Stimulated activated CD4-positive, alpha-beta T cell treated with anti-CD3 and anti-CD28 coated beads, Interleukin-15, amount 100 ng/mL, for 1 hour (primary cell): ENCODE measurements at places on chromosomes 3 and 15.

DNA sequence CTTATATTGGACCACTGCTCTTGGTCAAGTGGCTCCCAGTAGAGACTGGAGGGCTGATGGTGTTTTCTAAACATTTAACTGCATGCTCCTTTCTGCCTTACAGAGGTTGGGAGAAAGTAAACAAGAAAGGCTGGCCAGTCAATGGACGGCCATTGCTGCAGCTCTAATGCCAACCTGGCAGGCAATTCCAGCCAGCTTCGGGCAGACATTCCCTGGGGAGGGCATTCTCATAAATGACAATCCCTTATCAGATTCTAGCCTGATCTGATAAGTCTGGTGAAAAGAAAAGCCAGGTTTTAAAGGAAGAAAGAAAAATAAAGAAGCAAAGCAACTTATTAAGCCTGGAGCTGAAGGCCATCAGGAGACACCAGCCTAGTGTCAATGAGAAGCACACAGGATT lies 60.7 kb downstream of the FRMD4B start:
- no peak for DNase-seq

DNA sequence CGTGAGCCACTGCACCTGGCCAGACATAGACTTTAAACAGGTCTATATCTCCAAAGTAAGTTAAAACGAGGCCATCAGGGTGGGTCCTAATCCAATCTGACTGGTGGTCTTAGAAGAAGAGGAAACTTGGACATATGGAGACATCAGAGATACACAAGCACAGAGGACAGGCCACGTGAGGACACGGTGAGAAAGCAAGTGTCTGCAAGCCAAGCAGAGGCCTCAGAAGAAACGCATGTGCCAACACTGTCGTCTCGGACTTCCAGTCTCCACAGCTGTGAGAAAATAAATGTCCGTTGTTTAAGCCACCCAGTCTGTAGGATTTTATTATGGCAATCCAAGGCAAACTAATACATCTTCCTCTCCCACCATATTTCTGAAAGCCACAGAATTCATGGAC lies 43.9 kb downstream of the MRPL46 start:
- no peak for DNase-seq

- no peak for DNase-seq
Observed at GRCh38 chr3:127735767-127736693, 63.3 kb downstream of the ABTB1 start.

- DNase-seq = no peak
Observed at GRCh38 chr3:139295040-139295439, 48.8 kb upstream of the MRPS22 start.

- DNase-seq = no peak
Observed at GRCh38 chr3:95049841-95050240, 987.0 kb downstream of the NSUN3 start.

- no peak for DNase-seq
Observed at GRCh38 chr3:177751770-177752169, 554.5 kb upstream of the TBL1XR1 start.

GRCh38 chr3:139455206-139455605 lies 21.1 kb downstream of the RBP2 start:
- DNase-seq = no peak

- DNase-seq = no peak
Observed at GRCh38 chr15:48437178-48437577, 105.9 kb downstream of the DUT start.

DNA sequence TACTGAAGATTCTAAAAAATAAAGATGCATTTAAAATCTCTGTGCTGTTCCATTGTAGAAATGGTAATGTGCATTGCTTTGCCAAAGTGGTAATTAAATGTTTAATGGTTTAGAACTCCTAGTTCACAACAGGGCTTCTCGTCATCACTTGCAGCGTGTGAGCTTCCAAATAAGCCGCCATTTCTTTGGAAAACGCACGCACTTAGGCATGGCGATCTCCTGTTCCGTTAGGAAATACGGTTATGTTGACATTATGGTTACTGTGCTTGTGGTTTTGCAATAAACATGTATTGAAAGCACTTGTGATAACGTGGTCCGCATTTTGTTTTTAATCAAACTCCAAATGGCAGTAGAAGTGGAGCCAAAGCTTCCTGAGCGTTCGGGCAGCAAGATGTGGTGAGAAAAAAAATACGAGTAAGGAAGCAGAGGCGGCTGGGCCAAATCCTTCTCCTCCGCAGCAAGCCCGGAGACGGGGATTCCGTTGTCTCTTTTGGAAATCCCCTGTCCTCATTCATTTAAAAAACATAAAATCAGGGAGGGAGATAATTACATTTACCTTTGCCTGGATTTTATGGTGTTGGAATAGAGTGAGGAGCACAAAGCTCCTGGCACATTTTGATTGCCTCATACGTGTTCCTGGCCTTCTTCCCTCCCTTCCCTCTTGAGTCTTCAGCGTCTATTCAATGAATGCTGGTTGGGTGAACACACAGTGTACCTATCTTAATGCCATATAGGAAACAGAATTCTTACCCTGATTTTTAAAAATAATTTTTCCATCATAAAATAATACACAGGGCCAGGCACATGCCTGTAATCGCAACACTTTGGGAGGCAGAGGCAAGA lies 97.5 kb downstream of the SLC49A4 start:
- DNase-seq = no peak

DNA sequence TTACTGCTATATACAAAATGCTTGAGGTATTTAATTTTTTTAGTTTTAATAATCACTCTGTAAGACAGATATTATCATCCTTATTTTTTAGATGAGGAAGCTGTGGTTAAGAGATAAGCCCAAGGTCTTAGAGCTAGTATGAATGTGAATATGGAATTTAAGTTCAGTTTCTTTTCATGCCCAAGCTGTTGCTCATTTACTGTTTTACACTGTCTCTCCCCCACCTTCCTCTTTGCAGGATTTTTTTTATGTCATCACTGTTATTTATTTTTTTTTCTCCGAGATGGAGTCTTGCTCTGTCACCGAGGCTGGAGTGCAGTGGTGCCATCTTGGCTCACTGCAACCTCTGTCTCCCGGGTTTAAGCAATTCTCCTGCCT lies 22.5 kb downstream of the MAP2K5 start:
- DNase-seq = no peak

DNA sequence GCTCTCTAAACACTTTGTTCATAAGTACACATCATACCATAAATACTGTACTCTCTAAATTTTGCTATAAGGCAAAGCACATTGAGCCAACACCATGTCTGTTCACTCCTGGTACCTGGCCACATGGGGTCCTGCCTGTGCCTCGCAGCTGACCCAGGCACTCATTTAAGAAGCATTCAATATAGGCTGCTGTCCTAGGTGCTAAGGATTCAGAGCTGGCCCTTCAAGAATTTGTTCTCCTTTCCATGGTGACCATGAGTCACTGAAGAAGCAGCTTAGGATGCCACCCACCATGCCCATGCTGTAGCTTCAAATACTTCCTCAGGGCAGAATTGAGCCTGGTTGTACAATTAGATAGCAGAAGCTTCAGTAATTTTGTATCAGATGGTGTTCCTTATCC lies 119.2 kb upstream of the ZBED2 start:
- no peak for DNase-seq

DNA sequence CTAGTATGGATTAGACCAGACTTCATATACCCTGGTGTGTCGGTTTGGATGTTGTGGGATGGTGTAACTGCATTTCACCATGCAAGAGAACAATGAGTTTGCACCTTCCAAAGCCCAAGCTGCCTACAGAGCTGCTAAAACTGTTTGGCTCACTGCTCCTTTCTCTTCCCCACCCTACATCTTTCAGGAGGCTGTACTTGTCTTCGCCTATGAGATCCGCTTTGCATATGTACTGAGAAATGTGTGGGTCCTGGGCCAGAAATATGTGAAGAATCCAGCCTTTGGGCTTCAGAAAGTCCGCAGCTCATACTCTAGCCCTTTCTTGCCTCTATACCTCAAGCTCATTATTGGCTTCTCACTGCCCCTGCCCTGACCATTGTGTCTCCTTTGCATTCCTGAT lies 1060.0 kb downstream of the NTRK3 start:
- DNase-seq = no peak

GRCh38 chr3:89264037-89264560 lies 156.7 kb downstream of the EPHA3 start:
- DNase-seq = no peak

GRCh38 chr15:60419753-60420152 lies 22.0 kb upstream of the ANXA2 start:
- DNase-seq = no peak

- DNase-seq = no peak
Observed at GRCh38 chr3:170414202-170414663, 4.4 kb upstream of the CLDN11 start.

DNA sequence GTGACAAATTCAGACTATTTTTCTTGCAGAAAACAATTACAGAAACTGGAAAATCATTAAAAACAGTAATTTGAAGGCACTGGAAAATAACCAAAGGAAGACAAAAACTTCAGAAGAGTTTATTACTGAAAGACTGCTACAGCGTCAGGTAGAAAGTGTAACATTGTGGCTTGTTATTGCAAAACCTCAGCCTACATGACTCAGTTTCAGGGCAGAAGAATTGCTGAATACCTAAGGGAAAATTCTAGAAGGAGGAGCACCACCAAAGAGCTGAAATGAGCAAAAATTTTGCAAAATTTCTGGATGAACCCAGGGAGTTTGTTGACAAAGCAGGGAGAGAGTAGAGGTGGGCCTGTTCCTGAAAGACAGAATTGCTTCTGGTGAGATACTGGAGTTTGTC lies 219.6 kb downstream of the C3orf38 start:
- no peak for DNase-seq

GRCh38 chr3:115648559-115648958 lies 25.2 kb downstream of the GAP43 start:
- no peak for DNase-seq

GRCh38 chr3:192481638-192482037 lies 245.7 kb downstream of the FGF12 start:
- DNase-seq = no peak

GRCh38 chr15:99414755-99415731 lies 150.7 kb upstream of the MEF2A start:
- DNase-seq = no peak

DNA sequence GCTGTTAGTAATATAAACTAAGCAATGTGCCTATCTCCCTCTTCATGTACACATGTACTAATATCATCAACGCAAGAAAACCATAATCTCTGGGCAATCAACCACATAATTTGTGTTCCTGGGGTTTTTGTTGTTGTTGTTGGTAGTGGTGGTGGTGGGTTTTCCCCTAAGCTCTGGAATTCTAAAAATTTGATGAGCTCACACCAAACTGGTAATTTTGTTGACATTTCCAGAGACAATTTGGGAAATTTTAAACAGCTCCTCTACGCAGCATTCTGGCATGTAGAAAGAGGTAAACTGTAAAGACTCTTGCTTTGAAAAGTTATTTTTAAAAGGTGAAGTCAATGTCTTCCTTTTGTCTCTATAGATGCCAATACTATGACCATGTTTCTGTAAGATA lies 126.7 kb downstream of the IGSF11 start:
- DNase-seq = no peak

- no peak for DNase-seq
Observed at GRCh38 chr3:45927881-45928280, 15.4 kb upstream of the CXCR6 start.

GRCh38 chr3:106058475-106058874 lies 189.7 kb upstream of the CBLB start:
- no peak for DNase-seq

GRCh38 chr3:184260724-184261269 lies 556 bp downstream of the CAMK2N2 start:
- no peak for DNase-seq

GRCh38 chr3:113249111-113249510 lies 37.8 kb downstream of the BOC start:
- no peak for DNase-seq

DNA sequence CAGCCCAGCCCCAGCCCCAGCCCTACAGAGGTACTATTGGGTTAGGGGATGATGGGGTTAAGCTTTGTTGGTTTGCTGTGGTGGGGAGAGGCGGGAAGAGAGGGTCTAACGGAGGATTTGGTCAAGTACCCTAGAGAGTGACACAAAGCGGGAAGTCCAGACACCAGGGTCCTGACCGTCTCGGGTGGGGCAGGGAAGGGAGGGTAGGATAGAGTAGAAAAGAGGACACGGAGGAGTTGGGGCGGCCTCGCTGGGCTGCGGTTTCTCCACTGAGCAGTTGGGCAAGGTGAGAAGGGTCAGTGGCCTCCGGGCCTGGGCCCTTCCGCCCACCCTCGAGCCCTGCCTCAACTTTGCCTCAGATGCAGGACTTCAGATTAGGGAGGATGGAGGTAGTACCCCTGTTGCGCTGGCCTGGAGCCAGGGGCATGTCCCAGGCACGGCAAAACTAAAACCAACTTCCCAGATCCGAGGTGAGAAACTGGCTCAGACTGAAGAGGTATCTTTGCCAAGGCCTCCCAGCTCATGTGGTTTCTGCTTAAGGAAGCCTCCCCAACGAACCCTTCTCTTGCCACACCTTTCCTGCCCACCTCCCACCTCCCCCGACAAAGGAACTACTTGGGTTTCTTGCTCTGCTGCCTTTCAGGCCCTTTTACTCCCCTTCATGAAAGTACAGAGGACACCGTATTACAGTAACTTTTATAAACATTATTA lies 551 bp downstream of the PML start:
- DNase-seq = no peak

- no peak for DNase-seq
Observed at GRCh38 chr3:164230385-164231094, 847.8 kb downstream of the SI start.

DNA sequence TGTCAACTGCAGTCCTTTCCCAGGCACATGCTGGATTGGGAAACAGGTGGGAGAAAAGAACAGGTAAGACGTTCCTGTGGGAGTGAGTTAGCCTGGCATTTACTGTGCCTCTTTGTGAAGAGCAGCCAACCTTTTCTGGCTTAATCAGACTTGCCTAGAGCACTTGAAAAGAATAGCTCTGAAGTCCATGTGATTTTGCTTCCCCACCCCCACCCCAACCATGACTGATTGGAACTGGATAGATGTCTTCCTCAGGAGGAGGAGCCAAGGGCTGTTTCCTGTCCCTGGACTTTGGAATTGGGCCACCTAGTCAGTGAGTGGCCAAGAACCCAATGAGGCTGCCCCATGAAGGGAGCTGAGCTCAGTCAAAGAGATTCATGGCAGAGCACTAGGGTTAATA lies 4.7 kb upstream of the TMEM41A start:
- no peak for DNase-seq

DNA sequence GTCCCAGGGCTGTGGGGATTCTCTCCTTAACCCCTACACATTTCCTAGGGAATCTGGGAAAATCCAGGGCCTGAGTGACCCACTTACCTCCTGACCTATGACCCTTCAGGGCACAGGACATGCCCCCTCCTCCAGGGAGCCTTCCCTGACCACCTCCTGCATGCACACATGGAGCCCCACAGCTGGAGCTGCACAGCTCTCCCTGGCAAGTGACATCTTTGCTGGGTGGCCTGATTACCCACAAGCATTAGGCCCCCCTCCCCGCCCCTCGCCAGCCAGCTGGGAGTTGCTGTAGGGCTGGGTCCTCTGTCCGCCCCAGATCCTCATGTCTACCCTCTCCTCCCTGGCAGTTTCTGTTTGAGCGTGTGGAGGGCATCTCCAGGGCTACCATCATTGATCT lies 21.4 kb downstream of the HDAC11 start:
- no peak for DNase-seq

GRCh38 chr15:68228971-68229385 lies 550 bp downstream of the CLN6 start:
- no peak for DNase-seq

GRCh38 chr3:114756506-114757279 lies 390.4 kb downstream of the ZBTB20 start:
- no peak for DNase-seq
